ENCODE measurements at places on chromosomes 5 and 9.

DNA sequence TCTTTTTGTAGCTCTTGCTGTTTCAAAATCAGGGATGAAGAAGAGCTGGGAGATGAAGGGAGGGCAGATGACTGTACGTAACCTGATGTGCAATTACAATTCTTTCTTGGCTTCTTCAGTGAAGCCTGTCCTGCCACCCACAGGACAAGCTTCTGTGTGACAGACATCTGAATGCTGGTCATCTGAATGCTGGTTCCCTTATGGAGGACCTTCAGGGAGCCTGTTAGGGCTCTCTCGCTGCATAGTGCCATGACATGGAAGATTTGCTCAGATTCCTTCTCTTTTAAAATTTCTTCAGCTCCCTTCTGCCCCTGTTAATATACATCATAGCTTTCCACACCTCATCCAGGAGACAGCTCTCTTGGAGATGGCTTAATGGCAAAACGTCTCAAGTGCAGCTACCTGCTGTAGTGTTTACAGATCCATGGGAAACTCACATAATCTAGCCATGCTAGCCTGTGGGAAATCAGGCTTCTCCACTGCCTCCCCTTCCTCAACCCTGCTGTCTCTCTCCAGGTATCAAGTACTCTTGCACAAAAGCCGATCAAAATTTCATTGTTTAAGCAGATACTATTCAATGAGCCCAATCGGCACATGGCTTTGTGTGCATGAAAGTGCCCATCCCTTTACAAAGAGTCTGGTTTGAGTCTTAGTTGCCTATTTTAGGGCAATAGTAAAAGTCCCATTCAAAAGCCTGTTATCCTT lies 134.6 kb downstream of the RAB3C start:
- no peak for DNase-seq

DNA sequence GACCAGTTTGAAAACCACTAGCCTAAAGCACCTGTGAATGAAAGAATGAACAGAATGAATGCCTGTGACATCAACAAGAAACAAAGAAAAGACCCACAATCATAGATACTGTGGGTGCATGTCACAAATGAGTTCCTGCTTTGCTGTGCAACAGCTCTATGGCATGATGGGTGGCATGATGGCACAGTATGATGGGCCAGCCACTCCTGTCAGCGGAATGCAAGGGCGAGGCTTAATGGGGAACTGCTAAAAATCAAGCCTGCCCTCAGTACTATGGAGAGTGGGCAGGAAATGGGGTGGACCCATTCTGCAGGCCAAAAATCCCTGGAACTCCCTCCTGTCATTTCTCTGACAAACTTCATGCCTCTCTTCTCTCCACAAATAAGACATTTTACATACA lies 89.0 kb downstream of the DCP2 start:
- no peak for DNase-seq

DNA sequence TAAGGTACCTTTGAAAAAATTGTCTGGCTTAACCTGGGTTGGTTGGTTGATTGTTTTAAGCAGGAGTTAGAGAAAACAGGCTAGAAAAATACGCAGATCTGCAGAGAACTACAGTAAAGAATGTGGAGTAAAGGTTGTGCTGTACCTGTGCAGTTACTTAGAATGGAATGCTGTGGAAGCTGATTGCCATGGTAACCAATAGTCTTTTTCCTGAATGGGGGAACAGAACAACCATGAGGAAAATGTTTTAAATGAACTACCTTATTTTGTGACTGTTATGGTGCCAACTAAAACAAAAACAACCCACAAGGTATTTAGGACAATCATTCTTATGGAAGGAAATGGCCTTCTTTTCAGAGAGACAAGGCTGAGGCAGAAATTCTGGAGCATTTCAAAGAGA lies 4.8 kb upstream of the HOMER1 start:
- DNase-seq: no peak

- no peak for DNase-seq
Measured at GRCh38 chr5:172646716-172647285, 5.7 kb downstream of the NEURL1B start.

- DNase-seq: no peak
Measured at GRCh38 chr5:114184006-114184405, 177.9 kb upstream of the KCNN2 start.

DNA sequence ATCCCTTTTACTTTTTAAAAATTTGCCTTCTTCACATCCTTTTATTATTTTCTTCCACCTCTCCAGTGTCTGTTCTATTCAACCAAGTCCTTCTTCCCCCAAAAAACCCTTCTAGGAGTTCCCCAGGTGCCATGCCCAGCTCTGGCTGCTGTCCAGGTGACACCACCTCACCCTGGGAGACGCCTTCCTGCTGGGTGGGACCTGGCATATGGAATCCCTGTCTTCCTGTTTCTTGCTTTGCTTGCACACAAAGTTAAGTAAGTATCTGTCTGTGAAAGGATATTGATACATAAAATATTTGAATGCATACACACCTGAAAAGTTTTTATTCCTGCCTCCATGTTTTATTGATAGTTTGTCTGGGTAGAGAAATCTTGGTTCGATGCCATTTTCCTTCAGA lies 23.1 kb upstream of the MED10 start:
- DNase-seq: no peak

DNA sequence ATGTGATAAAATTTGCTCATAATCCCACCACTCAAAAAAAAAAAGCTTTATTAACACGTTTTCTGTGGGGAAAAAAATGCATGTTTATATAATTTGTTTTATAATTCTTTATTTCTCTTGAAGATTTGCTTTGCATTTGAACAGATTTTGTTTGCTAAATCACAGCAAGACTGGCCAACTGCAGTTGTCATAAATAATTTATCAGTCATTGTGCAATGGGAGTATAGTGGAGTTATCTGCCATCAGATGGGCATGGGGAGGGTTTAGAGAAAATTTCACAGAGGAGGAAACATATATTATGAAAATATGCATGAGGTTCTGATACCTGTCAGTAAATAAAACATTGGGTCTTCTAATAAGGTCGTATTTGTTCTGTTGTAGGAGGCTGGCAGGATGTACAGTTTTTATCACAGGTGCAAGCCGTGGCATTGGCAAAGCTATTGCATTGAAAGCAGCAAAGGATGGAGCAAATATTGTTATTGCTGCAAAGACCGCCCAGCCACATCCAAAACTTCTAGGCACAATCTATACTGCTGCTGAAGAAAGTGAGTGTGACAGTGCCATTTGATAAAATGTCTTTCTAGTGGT lies 23.8 kb downstream of the HSDL2 start:
- DNase-seq: no peak

GRCh38 chr9:35736201-35736633 lies 3.8 kb downstream of the CREB3 start:
- no peak for DNase-seq

DNA sequence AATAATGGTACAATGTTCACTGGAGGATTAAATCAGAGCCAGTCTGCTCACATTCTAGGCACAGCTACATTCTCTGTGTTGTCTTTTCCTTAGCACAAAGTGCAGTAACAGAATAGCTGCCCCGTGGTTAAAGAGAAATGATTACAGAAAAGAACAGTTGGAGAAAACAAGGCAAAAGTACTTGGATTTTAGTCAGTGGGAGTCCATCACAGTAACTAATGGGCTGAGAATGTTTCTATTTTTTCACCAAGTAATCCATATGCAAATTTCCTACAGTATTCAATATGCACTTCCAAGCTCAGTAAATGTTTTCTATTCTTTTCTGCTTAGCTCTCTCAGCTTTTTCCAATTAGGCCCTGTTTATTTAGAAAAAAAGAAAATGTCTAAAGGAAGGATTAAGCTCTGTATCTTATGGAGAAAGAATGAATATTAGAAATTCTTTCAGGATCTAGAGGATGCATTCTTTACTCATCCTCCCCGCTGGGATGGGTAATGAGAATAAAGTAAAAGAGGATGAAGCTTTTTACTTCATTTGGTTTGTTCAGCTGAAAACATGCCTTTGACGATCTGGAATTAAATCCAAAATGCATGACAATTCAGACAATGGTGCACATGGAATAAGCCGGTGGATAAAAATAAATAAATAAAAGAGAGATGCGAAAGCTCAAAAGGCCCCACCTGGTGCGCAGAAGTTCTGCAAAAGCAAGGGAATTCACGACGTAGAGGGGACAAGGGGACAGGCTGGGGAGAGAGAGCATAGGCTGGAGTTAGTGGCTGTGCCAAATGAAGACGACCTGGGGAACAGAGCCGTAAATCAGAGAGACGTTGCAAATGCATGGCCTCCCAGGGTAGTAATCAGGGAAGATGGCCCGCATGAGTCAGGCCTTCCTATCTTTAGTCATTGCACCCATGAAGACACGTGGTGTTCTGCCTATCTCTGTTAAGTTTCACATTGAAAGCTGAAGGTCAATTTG lies 345.2 kb downstream of the GLIS3 start:
- DNase-seq: no peak

DNA sequence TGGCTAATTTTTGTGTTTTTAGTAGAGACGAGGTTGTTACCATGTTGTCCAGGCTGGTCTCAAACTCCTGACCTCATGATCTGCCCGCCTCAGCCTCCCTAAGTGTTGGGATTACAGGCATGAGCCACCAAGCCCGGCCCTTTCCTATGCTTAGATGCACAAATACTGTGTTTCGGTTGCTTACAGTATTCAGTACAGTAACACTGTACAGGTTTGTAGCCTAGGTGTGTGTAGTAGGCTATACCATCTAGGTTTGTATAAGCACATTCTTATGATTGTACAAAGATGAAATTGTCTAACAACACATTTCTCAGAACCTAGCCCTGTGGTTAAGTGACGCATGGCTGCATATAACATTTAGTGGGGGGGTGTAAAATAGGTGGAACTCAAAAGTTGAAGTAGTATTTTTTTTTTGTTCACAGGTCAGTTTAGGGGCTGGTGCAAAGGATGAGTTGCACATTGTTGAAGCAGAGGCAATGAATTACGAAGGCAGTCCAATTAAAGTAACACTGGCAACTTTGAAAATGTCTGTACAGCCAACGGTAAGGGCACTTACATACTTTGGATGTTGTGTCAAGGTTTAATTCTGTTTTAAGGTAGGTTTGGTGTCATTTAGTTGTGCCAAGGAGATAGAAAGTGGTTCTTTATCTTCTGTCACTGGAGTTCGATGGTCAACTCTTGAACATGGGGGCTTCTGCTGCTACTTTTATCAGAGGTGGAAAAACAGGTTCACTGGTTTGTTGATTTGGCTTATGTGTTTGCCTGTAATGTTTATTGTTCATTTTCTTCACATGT lies 3.4 kb downstream of the NPM1 start:
- no peak for DNase-seq

DNA sequence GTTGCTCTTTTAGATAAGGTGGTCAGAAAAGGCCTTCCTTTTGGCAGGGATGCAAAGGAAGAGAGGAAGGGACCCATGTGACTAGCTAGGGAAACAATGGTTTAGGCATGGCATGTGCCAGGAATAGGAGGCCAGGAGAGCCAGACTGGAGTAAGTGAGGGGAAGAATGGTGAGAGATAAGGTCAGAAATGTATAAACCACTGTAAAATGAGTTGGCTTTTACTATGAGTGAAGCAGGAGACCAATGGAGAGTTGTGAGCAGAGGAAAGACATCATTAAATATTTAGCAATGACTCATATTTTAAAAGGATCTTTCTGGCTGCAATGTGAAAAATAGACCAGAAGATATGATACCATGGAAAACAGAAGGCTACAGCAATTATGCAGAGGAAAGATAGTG lies 50.9 kb downstream of the AP3B1 start:
- DNase-seq: no peak

DNA sequence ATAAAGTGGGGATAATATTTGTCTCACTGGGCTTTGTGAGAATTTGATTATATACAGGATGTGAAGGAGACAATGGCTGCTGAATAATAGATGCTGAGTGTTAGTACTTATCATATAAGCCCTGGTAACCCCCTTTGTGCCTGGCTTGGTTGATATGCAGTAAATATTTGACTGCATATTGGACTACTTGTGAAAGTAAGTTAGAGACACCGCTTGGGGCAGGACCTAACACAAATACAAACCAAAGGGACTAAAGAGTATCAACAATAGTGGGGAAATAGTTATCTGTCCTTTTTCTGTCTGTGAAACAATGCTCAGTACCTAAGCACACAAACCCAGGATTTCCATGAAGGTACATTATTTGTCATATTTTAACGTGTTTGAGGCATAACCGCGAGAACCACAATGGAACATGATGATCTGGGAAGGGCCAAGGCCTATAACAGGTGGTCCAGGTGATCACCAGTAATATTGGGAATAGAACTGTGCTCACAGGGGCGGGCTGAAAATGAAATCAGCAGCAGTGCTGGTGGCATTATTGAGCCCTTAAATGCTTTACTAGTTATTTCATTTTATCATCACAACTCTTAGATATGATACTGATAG lies 138.2 kb upstream of the SMARCA2 start:
- no peak for DNase-seq

- DNase-seq: no peak
Measured at GRCh38 chr5:66843065-66843464, 246.9 kb downstream of the MAST4 start.

- no peak for DNase-seq
Measured at GRCh38 chr9:124831642-124832364, 21.5 kb upstream of the WDR38 start.

DNA sequence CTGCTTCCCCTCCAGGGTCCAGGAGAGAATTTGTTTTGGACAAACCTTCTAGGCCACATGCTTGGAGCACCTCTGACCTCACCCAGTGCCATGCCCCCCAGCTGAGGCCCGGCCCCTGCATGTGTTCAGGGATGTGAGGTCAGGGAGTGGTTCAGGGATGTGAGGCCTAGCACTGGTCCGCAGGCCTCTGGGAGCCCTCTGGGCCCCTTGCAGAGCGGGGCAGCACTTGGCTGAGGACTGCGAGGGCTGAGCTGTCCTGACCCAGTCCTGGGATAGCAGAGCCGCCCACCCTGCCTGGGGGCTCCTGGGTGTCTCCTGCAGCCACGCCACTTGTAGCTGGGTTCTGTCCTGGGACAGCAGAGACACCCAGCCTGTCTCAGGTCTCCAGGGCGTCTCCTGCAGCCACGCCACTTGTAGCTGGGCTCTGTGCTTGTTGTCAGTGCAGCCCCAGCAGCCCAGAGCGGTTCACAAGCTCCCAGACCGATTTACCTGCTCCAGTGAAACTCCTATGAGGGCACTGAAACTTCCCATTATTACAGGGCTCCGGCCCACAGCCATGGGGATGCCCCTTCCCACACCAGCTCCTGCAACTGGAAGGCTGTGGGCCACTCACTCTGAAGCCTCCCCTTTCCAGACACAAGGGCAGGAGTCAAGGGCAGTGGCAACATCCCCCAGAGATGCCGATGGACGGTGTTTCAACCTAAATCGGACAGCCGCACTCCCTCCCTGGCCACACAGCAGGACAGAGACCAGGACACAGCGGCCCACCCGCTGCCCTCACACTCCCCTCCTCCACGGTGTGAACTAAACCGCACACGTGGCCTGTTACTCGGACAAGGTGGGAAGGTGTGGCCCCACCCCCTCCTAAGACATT lies 5.4 kb upstream of the CEP72 start:
- no peak for DNase-seq

GRCh38 chr9:136615631-136616306 lies 46.9 kb upstream of the EGFL7 start:
- DNase-seq: no peak

DNA sequence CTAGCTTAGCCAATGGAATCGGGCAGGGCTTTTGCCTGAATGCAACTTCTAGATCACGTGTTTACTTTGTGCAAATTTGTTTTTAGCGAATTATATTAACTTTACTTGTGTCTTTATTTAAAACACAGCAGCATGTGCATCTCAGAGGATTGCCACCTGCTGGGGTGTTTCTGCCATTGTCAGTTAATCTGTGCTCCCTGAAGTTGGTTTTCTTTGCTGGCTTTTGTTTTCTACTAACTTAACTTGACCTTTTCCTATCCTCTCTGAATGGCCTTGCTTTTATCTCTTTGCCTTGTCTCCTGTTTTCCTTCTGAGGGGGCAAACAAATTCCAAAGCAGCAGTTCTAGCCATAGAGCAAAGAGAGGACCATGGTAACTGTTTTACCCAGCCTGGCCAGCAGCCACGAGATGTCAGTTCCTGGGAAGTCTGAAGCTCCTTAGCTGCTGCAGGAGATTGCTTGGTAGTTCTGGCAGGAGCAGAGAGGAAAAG lies 67.6 kb downstream of the ARHGEF28 start:
- DNase-seq: no peak
